ENCODE measurements at places on chromosomes 5 and 9.

DNA sequence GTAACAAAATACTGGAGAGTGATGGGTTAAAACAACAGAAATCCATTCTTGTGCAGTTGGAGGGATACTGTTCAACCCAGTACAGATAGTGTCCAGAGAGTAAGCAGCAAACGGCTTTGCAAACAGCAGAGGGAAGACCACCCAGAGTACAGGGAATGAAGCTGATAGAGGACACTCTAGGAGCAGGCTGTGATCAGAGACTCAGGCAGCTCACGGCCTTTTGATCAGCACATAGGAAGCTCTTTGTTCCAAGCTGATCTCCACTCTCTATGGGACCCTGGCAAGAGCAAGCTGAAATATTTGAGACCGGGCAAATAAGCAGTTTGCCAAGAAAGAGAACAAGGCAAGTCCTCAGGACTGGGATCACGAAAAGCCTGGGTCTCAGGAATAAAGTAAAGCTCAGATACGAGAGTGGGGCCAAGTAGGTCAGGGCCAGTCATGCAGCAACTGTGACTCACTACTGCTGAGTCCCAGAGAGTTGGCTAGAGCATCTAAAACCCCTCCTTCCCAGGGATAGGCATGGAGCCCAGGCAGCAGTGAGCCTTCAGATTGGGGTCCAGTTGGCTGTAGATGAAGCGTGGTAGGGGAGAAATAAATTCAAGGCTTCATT is 52.4 kb downstream of the MELK start:
- no peak for DNase-seq

- peak; percentile 15 for DNase-seq
These were observed 37.6 kb downstream of the PAM start for GRCh38 chr5:102792705-102793104.

- no peak for DNase-seq
These were observed 91.3 kb upstream of the APC start for GRCh38 chr5:112646139-112646936.

- no peak for DNase-seq
These were observed 662.0 kb upstream of the CDH18 start for GRCh38 chr5:20649966-20650365.

- peak; percentile 25 for DNase-seq
These were observed 225.7 kb upstream of the KLF9 start for GRCh38 chr9:70639853-70640814.

DNA sequence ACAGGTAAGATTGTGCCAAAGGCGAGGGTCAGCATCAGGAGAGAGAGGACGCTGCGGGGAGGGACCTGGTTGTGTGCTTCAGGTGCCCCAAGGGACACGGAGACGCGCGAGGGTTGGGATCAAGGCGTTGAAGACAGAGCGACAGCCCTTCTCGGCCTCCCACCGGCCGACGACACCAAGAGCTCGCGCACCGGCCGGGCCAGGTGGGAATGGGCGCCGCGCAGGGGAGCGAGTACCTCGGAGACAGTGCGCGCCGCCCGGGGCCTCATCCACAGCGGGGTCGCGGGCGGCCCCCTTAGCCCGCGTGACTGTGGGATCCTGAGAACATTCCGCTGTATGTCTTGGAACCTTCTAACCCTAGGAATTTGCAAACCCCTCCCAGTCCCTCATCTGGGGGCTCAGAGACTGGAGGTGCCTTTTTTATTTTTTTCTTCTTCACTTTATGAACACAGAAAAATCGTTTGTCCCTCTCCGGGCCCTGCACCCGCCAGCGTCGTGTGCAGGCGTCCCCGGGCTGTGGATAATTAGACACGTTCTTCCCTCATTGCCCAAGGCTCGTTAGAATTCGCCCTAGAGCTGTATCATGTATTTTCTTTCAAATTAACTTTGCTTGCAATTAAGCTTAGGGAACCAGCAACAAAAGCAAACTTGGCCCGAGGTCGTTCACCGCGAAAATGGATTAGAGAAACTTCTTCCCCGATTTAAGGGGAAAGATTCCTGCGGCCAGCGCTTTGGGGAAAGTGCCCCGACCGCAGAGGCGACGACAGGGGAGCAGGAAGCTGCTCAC is 4.8 kb downstream of the FOXE1 start:
- no peak for DNase-seq

DNA sequence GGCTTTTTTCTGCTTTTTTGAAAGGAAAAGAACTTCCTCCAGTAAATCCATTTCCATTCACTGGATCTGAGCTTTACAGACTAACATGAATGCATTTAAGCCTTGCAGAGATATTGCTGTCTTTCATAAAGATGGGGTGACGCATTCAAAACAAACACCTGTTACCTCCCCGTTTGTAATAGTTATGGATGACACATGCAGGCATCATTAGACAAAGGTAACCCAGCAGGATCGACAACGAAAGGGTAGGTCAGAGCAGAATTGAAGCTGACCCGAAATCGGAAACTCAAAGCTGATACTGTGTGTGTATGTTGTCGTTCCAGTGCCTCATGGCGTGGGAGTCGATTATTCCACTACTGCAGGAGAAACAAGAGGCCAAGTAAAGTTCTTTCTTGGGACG is 22.2 kb downstream of the SLC46A2 start:
- DNase-seq: no peak

DNA sequence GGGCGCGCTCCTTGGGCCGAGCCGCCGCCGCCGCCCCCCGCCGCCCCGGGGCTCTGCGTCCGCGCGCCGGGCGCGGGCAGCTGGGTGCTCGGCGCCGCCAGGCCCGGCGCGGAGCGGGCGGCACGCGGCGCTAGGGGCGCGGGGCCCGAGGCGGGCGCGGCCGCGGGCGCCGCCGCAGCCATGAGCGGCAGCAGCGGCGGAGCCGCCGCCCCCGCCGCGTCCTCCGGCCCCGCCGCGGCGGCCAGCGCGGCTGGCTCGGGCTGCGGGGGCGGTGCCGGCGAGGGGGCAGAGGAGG is 351 bp downstream of the TRIO start:
- DNase-seq: no peak

- no peak for DNase-seq
These were observed 505.9 kb upstream of the MEF2C start for GRCh38 chr5:89388872-89389271.

DNA sequence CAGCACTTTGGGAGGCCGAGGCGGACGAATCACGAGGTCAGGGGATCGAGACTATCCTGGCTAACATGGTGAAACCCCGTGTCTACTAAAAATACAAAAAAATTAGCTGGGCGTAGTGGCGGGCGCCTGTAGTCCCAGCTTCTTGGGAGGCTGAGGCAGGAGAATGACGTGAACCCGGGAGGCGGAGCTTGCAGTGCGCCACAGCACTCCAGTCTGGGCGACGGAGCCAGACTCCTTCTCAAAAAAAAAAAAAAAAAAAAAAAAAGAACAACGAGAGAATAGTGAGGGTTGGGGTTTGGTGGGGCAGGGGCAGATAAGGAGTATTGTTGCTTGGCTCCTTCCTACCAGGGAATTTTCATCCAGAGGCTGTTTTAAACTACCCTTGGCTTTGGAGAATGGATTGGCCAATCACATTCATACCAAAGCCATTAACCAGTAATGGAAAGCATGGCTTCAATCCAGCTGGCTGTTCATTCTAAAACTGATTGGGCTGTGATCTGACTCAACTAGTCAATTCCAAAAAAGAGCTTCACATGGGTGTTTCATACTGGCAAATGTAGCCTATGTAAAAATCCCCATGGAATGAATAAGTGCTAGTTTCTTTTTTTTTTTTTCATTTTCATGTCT is 64.4 kb downstream of the PLCXD3 start:
- no peak for DNase-seq

- DNase-seq: no peak
These were observed 278.0 kb upstream of the SMC2 start for GRCh38 chr9:103816146-103816545.

DNA sequence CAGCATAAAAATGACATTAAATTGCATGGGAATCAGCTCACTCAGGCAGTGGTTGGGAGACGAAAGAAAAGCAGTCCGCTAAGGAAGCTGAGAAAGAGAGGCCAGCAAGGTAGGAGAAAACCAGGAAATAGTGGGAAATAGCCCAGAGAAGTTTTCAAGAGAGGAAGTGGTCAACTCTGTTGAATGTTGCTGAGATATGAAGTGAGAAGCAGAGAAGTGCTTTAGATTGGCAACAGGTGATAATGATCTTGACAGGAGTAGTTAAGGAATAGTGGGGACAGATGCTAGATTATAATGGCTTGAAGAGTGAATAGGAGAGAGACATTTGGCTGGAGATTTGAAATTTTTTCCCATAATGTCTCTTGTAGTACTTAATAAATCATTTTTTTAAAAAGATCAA is 30.8 kb downstream of the CNTRL start:
- DNase-seq: no peak

- no peak for DNase-seq
These were observed 73.8 kb downstream of the DAB2IP start for GRCh38 chr9:121725008-121725775.

GRCh38 chr9:126620478-126620877 is 6.8 kb downstream of the LMX1B start:
- no peak for DNase-seq

DNA sequence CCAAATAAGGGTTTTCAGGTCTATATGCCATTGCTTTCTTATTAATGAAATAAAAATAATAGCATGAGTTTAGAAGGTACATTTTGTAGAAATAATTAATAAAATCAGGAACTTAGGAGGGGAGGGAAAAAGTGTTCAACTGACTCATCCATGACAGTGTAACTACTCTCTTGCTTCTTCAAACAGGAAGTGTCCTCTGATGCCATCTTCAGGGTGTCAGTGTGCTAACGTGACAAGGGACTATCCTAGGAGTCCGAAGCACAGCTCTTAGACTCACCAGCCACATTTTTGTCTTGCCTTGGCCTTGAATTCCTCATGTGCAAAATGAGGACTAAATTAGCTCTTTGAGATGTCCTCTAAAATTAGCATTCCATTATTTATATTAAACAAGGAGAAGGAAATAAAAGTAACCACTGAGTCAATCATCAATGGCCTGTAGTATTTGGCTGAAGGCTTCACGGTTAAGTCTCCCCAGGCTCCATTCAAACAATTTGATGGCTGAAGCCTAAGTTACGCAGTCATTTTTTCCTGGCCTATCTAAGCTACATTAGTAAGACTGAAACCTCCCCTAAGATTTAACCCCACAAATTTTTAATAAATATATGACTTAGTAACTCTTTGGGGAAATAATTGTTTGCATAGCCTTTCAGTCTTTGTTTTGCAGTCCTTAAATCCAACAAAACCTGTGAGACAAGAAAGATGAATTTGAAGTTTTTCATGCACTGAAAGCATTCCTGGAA is 151.1 kb downstream of the ARL15 start:
- DNase-seq: no peak

DNA sequence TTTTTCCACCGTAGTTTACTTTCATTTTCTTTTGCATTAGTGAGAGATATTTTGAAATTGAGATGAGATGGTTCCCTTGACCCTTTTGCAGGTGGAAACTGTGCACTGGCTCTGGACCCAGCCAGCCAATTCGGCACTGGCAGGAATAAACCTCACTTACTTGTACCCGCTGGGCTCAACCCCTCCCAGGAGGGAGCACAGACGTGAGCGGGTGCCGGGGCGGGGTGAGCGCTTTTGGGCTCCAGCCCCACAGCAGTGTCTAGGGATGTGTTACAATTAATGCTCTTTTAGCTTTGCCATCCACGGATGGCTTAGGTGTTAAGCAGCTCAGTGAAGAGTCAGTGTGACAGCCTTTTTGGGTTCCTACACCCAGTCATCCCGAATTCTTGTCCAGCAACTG is 766.1 kb upstream of the CHD1 start:
- DNase-seq: no peak

- no peak for DNase-seq
These were observed 46.1 kb upstream of the TCERG1 start for GRCh38 chr5:146401021-146401420.

GRCh38 chr9:124839612-124840299 is 13.5 kb upstream of the WDR38 start:
- DNase-seq: no peak

GRCh38 chr5:163529698-163530097 is 24.3 kb downstream of the MAT2B start:
- DNase-seq: no peak

DNA sequence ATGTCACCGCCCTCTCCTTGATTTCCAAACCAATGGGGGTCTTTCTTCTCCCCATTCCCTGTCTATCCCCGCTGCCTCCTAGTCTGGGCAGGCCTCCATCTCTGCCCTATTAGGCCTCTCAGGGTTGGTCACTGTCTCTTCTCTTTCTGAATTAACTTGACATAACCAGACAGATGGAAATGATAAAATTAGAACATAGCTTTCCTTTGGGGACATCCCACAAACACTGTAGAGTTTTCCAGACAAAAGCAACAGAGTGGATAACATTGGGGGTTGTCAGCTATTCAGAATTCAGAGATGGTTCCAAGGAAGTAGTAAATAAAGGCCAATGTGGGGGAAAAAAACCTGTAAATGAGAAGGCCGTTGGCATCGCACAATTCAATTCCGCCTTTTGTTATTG is 24.7 kb downstream of the LHX6 start:
- no peak for DNase-seq

- no peak for DNase-seq
These were observed at the start of gene ZNF454 for GRCh38 chr5:178940569-178941360. Gene ZNF454, plus strand, starts transcription at chr5:178941198. Its CDS starts 1,594 bp downstream, at chr5:178942792.

- peak; percentile 22 for DNase-seq
These were observed 500.9 kb downstream of the DIRAS2 start for GRCh38 chr9:90141723-90142122.

- DNase-seq: no peak
These were observed 76.6 kb downstream of the PSD2 start for GRCh38 chr5:139872052-139872766.

DNA sequence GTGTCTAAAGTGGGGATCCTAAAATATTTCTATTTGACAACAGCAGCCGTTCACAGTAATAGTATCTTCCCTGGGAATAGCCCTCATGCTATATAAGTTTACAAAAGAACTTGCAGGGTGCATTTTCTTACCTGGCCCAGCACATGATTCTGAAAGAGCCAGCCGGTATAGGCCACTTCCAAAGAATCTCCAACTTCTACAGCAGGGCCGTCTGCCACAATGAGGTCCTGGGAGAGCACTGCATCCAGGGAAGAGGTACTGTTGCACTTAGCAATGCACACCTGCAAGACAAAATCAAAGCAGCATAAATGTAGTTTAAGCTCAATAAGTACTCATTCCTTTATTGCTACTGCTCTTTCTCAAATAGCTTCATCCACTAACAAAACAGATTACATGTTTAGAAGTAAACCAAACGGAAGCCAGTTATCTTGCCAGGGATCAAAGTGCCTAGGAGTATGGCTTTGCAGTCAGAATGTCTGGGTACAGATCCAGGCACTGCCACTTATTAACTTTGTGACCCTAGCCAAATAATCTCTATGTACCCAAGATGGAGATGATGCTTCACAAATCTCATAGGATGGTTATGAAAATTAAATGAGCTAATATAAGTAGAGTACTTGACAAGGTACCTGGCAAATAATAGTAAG is 21.3 kb downstream of the FKBP15 start:
- DNase-seq: no peak

Data from CD4-positive, alpha-beta T cell treated with Interleukin-4 for 4 hours (primary cell).